Activated CD8-positive, alpha-beta T cell treated with anti-CD3 and anti-CD28 coated beads for 36 hours (primary cell): ENCODE measurements at places on chromosomes 3 and 15. TPM values are rescaled to one million over a fixed set of nuclear protein-coding genes. Genes with fewer than 3 reads are reported as not detected.

- peaks cover 11% of the 10 kb centered on the region for H3K4me1 ChIP-seq
- peaks cover 24% of the 10 kb centered on the region for H3K27me3 ChIP-seq
- no peaks in the 10 kb centered on the region for H3K36me3 ChIP-seq
Observed at GRCh38 chr3:183178833-183179549, 16.5 kb upstream of the LAMP3 start.

DNA sequence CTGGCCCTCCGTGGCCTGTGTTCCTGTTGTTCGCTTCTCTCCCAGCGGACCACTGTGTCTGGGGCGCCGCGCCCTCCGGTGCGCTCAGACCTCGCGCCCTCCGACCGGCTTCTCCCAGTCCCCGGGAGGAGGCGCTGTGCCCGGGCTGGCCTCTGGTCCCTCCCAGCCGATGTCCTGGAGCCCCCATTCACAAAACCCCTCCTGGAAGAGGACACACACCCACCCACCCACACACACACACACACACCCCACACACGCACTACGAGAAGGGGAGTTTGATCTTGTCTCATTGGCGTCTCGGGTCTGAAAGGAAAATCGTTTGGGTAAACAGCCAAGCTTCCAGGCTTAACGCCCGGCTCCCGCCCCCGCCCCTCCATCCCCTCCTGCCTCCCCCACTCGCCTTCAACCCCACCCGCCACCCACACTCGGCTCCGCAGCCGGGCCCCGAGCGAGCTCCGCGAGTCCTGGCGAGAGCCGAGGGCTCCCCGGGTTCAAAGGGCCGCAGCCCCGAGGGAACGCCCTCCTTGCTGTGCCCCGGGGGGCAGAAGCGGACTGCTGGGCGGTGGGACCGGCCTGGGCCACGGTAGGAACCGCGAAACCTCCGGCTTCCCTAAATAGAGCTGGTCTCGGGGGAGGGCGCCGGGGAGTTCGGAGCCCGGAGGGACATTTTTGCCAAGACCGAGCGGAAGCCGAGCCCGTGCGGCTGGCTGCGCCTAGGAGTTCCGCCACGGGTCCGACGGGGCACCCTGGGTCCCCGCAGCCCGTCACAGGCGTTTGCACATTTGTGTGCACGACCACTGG, 23.6 kb downstream of the NR2F2 start:
- no peak overlapping the region for H3K4me3 ChIP-seq
- H3K27me3 ChIP-seq: peaks cover 71% of the 10 kb centered on the region
- H3K4me1 ChIP-seq: peaks cover 19% of the 10 kb centered on the region
- H3K36me3 ChIP-seq: no peaks in the 10 kb centered on the region

GRCh38 chr3:18531662-18532061, 106.5 kb upstream of the SATB1 start:
- H3K27ac ChIP-seq: no peak overlapping the region
- no peaks in the 10 kb centered on the region for H3K27me3 ChIP-seq
- H3K36me3 ChIP-seq: peaks cover 17% of the 10 kb centered on the region
- no peak overlapping the region for H3K4me3 ChIP-seq
- DNase-seq: no peak

- no peaks in the 10 kb centered on the region for H3K36me3 ChIP-seq
- H3K4me1 ChIP-seq: no peaks in the 10 kb centered on the region
- no peak for DNase-seq
- H3K27ac ChIP-seq: no peak overlapping the region
Observed at GRCh38 chr3:185387646-185388045, 24.7 kb downstream of the MAP3K13 start.

GRCh38 chr3:38455639-38456430, 2.1 kb downstream of the ACVR2B start:
- peaks cover 8% of the 10 kb centered on the region for H3K4me1 ChIP-seq
- H3K27me3 ChIP-seq: no peaks in the 10 kb centered on the region
- DNase-seq: no peak
- H3K36me3 ChIP-seq: no peaks in the 10 kb centered on the region
- H3K27ac ChIP-seq: peak overlapping the region; percentile 42
- peak overlapping the region; percentile 90 for H3K4me3 ChIP-seq

DNA sequence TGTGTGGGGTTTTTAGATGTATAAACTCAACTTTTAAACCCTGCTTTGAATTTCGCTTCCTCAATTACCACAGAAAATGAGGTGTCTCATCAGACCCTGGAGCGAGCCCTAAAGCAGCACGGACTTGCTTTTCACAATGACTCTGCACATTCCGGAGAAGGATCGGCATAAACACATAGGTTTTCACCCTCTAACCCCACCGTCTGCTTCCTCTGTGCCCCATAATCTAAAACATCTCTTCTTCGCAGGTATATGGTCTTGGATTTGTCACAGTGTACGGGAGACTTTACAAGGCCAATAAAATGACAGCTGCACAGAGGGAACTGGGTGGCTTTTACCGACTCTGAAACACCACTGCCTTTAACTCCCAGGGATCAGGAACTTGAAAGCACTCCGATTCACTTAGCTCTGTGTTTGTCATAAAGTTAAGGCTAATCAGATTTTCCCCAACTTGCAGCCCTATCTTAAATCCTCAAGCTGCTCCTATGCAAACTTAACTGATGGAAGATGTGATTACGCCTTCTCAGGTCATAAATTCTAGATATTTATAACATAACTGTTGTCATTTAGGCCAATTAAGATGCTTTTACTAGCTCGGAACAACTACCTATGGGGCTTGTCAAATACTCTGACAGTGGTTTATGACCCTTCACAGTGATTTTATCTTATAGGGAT, 133.4 kb upstream of the WNT5A start:
- no peaks in the 10 kb centered on the region for H3K27me3 ChIP-seq
- no peak overlapping the region for H3K4me3 ChIP-seq
- no peak overlapping the region for H3K27ac ChIP-seq
- H3K4me1 ChIP-seq: no peaks in the 10 kb centered on the region

The CLDN18 gene
- not detected for total RNA-seq

DNA sequence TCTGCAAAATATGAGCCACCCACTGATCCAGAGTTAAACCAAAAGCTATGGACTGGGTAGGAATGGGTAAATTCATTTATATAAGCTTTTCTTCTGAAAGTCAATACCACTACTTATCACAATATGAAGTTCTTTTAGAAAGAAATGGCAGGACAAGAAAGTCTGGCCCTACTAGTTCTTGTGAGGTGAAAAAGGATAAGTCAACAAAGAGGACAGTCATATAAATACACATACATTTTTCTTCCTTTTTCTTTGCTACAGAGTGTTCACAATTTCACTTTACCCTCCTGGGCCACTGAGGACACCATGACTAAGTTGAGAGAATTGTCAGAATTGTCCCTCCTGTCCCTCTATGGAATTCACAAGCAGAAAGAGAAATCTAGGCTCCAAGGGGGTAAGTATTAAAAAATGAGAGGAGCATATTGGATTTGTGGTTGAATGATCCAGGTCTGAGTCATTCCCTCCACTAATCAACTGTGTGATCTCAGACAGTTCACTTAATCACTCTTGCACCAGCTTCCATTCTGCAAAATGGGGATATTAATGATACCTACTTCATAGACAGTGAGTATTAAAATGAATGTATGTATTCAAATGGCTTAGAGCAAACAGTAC, 27.6 kb downstream of the ACP3 start:
- DNase-seq: no peak
- H3K4me3 ChIP-seq: no peak overlapping the region
- H3K36me3 ChIP-seq: no peaks in the 10 kb centered on the region
- peaks cover 4% of the 10 kb centered on the region for H3K4me1 ChIP-seq

The BFSP2 gene
- total RNA-seq: 1.1 TPM

GRCh38 chr15:83380682-83381081, 66.5 kb upstream of the SH3GL3 start:
- no peaks in the 10 kb centered on the region for H3K4me1 ChIP-seq
- H3K27me3 ChIP-seq: peaks cover 31% of the 10 kb centered on the region
- DNase-seq: peak; percentile 67
- H3K36me3 ChIP-seq: no peaks in the 10 kb centered on the region
- H3K4me3 ChIP-seq: no peak overlapping the region
- H3K27ac ChIP-seq: no peak overlapping the region

- peaks cover 33% of the 10 kb centered on the region for H3K4me1 ChIP-seq
- DNase-seq: peak; percentile 84
- peak overlapping the region; percentile 9 for H3K4me3 ChIP-seq
- H3K27ac ChIP-seq: peak overlapping the region; percentile 68
- H3K27me3 ChIP-seq: peaks cover 2% of the 10 kb centered on the region
Observed at GRCh38 chr15:40493089-40493840, 22.5 kb downstream of the CHST14 start.

DNA sequence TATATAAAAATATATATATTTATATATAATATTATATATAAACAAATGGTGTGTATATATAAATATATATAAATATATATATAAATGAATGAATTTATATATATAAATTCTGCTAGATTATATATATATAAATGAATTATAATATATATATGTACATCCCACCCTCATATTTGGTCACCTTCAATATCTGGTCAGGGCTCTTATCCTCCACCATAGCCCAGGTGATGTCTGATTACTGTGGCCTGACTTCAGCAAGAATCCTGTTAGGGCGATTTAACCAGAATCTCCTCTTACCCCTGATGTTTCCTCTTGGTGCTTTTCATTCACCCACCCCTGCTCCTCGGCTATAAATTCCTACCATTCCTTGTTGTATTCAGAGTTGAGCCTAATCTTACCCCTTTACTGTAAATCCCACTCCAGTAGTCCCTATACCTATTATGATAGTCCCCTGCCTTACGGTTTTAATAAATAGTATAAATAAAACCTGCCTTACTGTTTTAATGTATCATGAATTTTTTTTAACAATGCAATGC, 439.6 kb downstream of the PLOD2 start:
- H3K4me1 ChIP-seq: no peaks in the 10 kb centered on the region
- no peak overlapping the region for H3K27ac ChIP-seq
- no peak overlapping the region for H3K4me3 ChIP-seq
- no peaks in the 10 kb centered on the region for H3K27me3 ChIP-seq
- no peak for DNase-seq

- H3K4me1 ChIP-seq: peaks cover 42% of the 10 kb centered on the region
- peak overlapping the region; percentile 10 for H3K4me3 ChIP-seq
- H3K36me3 ChIP-seq: peaks cover 6% of the 10 kb centered on the region
- DNase-seq: peak; percentile 76
Observed at GRCh38 chr3:46097691-46098241, 70.5 kb upstream of the XCR1 start.

- H3K27ac ChIP-seq: no peak overlapping the region
- H3K4me3 ChIP-seq: no peak overlapping the region
- peaks cover 7% of the 10 kb centered on the region for H3K27me3 ChIP-seq
- no peaks in the 10 kb centered on the region for H3K4me1 ChIP-seq
- no peaks in the 10 kb centered on the region for H3K36me3 ChIP-seq
Observed at GRCh38 chr3:132265488-132265887, 51.7 kb upstream of the ACP3 start.

- no peak for DNase-seq
- H3K36me3 ChIP-seq: no peaks in the 10 kb centered on the region
- H3K27ac ChIP-seq: no peak overlapping the region
Observed at GRCh38 chr3:142857056-142857455, 31.8 kb downstream of the PCOLCE2 start.

DNA sequence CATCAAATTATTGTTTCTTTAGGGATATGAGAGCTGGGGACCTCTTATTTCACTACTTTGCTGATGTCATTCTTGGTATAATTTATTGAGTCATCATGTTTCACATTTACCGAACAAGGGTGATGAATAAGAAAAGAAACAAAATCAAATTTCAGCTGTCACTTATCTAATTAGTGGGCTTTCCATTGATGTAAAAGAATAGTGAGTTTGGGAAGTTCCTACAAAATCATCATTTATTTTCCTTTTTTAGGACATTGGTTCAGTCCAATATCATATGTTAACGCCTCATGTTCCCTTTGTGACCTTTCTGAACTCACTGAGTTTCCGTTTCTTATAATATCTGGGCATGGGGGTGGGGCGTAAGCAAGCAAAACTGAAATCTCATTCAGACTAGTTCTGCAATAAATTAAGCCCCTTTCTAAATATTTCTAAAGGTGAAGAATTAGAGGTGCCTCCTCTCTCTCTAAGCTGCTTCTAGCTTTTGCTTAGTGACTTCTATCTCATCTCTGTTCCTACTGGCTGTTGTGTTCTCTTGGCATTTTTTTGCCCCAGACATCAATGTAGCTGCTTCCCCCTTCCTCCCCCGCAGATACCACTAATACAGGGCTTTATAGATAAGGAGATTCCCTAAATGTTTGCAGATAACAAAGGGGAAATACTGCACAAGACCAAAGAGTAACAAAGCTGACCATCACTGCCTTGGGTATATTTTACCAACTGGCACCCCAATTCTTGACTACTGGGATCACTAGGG, 238.0 kb upstream of the CTNNB1 start:
- no peak overlapping the region for H3K27ac ChIP-seq
- H3K4me1 ChIP-seq: peaks cover 10% of the 10 kb centered on the region
- no peak overlapping the region for H3K4me3 ChIP-seq
- peaks cover 21% of the 10 kb centered on the region for H3K27me3 ChIP-seq

DNA sequence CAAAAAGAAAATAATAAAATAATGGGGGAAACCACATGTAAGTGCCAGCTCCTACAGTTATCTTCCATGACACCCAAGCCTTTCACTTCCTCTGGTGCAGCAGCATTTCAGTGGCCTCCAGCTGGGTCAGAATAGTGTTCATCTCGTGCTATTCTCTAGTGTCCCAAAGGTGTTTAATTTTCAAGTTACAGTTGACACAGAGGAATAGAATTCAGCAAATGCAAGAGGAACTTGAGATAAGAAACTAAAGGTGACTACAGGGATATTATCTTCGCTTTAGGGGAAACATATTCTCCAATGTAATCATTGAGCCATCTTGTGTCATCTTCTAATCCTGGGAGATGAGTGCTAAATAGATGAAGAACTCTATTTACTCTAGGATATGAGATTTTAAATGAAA, 212.8 kb downstream of the EPHA3 start:
- no peaks in the 10 kb centered on the region for H3K27me3 ChIP-seq
- no peaks in the 10 kb centered on the region for H3K36me3 ChIP-seq
- H3K4me3 ChIP-seq: no peak overlapping the region
- no peaks in the 10 kb centered on the region for H3K4me1 ChIP-seq
- DNase-seq: no peak

- peaks cover 3% of the 10 kb centered on the region for H3K36me3 ChIP-seq
- H3K27me3 ChIP-seq: no peaks in the 10 kb centered on the region
- H3K27ac ChIP-seq: no peak overlapping the region
- no peak overlapping the region for H3K4me3 ChIP-seq
- no peak for DNase-seq
- no peaks in the 10 kb centered on the region for H3K4me1 ChIP-seq
Observed at GRCh38 chr3:123909785-123910184, 25.7 kb upstream of the MYLK start.

The CORO2B gene
- not detected for total RNA-seq

DNA sequence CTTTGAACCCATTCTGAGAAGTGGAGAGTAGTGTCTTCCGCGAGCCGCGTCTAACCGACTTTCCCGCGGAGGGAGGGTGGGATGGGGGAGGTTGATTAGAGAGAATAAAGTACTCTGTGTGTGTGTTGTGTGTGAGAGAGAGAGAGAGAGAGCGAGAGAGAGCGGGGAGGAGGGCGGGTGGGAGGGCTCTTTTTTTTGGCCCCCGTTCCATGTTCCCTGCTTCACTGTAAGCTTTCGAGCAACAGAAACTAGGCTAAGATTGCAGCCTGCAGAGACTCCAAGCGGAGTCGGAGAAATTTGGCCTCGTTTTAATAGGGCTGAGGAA, 1.6 kb upstream of the MEIS2 start:
- H3K36me3 ChIP-seq: peaks cover 13% of the 10 kb centered on the region
- H3K4me3 ChIP-seq: peak overlapping the region; percentile 76
- H3K27ac ChIP-seq: peak overlapping the region; percentile 46
- peaks cover 40% of the 10 kb centered on the region for H3K4me1 ChIP-seq
